ENCODE measurements at places on chromosomes 6 and 20. TPM values are rescaled to one million over a fixed set of nuclear protein-coding genes. Genes with fewer than 3 reads are reported as not detected.

The CDC25B gene
- 18.0 TPM for total RNA-seq

- no peak for DNase-seq
These were observed 115.7 kb upstream of the PRND start for GRCh38 chr20:4606051-4606450.

DNA sequence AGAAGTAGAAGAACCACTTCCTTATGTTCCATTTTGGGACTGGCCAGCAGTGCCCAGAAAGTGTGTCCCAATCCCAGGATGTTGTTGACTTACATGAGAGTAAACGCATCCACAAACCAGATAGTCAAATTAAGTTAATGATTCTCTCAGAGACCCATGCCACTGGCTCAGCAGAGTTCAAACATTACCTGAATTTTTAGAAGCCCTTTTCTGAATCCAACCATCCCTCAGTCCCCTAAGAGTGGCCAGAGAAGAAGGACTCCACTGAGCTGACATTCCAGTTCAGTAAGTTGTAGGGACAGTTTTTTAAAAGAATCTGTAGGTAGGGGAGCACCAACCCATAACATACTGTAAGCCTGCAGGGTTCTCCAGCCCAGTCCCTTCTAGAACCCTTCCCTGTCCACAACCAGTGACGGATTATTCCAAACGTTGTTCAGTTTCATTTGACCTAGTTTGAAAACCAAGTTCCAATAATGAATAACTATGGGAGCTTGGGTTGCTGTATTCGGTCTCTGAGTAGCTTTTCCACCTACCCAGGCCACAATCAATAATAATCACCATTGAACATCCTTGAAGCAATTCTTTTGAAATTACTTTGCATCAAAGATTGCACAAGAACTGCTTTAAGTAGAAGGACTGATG, 153.0 kb downstream of the LPA start:
- no peak for DNase-seq

The C6orf58 gene
- not detected for total RNA-seq

DNA sequence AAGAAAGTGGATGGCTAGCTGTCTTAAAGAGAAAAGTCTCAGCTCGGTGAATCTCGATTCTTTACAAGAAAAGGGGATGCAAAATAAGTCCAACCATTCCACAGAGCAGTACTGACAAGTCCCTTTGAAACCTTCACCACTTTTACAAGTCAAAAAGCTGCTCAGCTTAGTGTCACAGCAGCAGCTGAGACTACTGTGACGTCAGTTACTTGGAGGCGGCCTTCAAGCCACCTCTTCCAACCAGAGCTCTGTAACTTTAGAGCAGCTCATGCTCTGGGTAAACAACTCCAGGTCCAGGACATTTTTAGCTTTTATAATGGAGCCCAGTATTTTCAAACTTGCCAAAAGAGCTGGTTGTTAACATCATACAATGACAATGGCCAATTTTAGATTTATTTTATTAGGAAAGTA, at the start of gene KIAA0408:
KIAA0408 (minus strand) TSS at position 159 of the 411 bp plus-strand sequence. CDS start 5,408 bp downstream, outside the sequence.
- no peak for DNase-seq

DNA sequence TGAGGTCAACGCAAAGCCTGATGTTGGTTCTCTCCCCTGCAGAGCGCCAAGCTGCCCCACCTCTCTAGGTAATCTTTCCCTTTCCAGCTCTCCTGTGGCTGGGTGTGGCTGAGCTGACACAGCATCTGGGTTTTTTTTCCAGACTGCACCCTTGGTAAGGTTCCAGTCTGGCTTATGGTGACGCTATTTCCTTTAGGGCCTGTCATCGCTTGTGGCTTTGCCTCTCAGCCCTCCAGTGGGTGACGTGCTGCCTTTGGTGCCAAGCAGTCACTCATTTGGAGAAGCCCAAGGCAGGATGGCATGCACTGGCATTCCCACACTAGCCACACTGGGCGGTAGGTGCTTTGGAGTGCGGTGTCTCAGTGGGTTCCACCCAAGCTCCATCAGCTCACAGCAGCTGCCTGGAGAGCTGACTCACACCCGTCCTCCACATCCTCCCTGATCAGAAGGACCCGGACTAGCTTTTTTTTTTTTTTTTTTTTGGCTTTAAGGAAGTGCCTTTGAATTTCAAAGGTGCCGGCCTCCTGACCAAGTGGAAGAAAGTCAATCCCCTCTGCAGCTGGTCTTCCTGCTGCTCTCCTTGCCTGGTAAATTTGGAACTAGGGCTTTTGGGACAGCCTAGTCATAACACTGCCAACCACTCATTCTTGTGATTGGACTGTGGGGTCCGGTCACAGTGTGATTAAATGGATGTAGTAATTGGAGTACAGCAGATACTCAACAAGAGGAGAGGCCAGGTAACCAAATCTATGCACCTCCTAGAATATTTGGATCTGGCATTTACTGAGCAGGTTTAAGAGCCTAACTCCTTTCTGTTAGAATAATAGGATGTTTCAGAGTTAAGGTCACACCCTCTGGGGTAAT, 153.6 kb downstream of the CD83 start:
- no peak for DNase-seq

The DACT2 gene
- 0.48 TPM for total RNA-seq

GRCh38 chr20:23537030-23537429, 31.3 kb downstream of the CST9L start:
- no peak for DNase-seq

The MOG gene
- total RNA-seq: not detected

- no peak for DNase-seq
These were observed 66.7 kb downstream of the FAM229B start for GRCh38 chr6:112153926-112154607.

DNA sequence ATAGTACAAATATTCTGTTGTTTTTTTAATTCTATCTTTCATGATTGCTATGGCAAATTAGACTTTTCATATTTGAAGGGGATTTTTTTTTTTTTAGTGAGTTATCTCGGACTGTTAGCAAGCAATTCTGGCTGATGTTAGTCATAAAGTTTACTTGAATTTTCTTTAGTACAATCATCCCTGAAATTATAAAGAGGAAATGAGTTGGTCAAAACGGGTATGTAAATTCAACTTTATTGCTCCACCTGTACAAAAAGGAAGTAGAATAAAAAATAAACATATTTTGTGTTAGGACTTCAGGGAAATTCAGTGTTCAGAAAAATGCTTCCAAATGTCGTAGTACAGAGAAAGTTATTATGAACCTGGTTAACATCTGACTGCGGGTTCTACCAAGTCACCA, 40.3 kb downstream of the PPP1R14C start:
- DNase-seq: no peak

The MEP1A gene
- 0.35 TPM for total RNA-seq

The C6orf52 gene
- 1.1 TPM for total RNA-seq

GRCh38 chr6:156634048-156634447, 143.1 kb upstream of the ARID1B start:
- DNase-seq: no peak

The PRKN gene
- total RNA-seq: 10.1 TPM

DNA sequence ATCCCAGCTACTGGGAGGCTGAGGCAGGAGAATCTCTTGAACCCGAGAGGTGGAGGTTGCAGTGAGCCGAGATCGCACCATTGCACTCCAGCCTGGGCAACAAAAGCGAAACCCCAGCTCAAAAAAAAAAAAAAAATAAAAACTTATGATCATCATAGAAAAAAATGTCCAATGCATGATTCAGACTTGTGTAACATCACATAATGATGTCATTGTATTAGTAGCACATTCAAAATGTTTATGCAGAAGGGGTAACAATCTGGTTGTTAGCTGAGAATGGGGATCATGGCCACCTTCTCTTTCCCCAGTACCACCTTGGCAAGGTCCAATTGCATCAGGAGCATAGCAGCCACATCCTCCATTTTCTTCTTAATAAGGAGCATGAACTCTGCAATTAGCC, 137.6 kb upstream of the MARCKS start:
- no peak for DNase-seq

DNA sequence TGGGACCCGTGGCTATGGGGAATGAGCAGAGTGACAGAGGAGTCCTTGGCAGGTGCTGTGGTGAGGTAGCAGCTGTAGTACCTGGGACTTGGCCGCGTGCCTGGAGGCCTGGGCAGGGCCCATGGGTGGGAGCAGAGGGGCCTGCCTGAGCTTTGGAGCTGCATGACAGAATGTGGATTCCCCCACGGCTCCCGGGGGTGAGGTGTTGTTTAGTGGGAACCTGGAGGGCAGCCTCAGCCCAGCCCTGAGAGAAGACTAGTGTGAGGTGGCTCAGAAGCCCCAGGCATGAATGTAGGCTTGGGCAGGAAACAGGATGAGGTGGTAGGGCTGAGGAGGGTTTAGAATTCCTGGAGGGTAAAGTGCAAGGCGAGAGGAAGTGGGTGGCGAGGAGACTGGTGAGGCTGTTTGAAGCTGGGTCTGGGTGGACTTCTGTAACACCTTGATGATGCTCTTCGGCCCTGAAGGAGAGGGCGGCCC, 86.5 kb upstream of the SCP2D1 start:
- no peak for DNase-seq

The MMUT gene
- 18.9 TPM for total RNA-seq

- no peak for DNase-seq
These were observed 41.2 kb downstream of the SLX4IP start for GRCh38 chr20:10476319-10476724.

GRCh38 chr6:135905604-135906300, 54.3 kb downstream of the PDE7B start:
- DNase-seq: no peak

- no peak for DNase-seq
These were observed 93.2 kb upstream of the AKIRIN2 start for GRCh38 chr6:87794922-87795885.

DNA sequence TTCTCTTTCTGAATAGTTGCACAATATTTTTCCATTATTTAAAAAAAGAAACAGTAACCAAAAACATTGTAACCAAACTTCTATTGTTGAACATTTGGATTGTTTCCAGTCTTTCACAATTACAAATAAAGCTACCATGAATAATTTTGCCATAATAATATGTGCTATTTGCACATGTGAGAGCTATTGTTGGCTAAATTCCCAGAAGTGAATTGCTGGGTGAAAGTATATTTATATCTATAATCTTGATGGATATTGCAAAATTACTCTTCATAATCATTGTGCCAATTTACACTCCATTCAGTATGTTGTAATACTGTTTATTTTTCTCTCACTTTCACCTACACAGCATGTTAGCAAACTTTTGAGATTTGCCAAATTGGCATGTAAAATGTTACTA, 36.6 kb upstream of the SLC22A16 start:
- no peak for DNase-seq

The FOXC1 gene
- 7.6 TPM for total RNA-seq

The KCNS1 gene
- total RNA-seq: not detected

- DNase-seq: no peak
These were observed 20.8 kb downstream of the ZC2HC1B start for GRCh38 chr6:143885116-143885515.

DNA sequence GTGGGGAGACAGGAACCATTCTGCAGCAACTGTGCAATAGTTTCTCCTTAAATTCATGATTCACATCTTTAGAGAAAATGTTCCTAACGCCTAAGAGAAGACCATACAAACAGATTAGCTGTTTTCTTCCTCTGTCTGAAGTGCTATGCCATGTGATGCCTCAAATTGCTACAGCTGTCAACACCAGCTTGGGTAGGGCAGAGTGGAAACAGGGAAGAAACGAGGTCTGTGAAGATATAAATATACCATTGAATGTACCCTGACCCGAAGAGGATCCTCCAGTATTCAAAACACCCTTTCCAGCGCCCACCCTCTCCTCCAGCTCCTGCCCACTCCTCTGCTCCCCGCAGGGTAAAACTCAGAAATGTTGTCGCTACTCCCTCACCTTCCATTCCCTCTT, 40.3 kb upstream of the PRND start:
- no peak for DNase-seq

The DNPH1 gene
- total RNA-seq: 36.5 TPM

The NFKBIE gene
- total RNA-seq: 6.6 TPM

The PLEKHG1 gene
- 71.1 TPM for total RNA-seq

- DNase-seq: peak; percentile 68
These were observed 22.8 kb downstream of the NPEPL1 start for GRCh38 chr20:58715391-58715800.

The ADTRP gene
- total RNA-seq: 2.3 TPM

The DLK2 gene
- not detected for total RNA-seq

The NFATC2 gene
- 9.3 TPM for total RNA-seq

GRCh38 chr20:536426-537010, 7.1 kb downstream of the CSNK2A1 start:
- DNase-seq: no peak

GRCh38 chr20:19212469-19212815, at the start of gene SLC24A3:
Gene SLC24A3 (plus strand): TSS chr20:19212642.
- DNase-seq: no peak

DNA sequence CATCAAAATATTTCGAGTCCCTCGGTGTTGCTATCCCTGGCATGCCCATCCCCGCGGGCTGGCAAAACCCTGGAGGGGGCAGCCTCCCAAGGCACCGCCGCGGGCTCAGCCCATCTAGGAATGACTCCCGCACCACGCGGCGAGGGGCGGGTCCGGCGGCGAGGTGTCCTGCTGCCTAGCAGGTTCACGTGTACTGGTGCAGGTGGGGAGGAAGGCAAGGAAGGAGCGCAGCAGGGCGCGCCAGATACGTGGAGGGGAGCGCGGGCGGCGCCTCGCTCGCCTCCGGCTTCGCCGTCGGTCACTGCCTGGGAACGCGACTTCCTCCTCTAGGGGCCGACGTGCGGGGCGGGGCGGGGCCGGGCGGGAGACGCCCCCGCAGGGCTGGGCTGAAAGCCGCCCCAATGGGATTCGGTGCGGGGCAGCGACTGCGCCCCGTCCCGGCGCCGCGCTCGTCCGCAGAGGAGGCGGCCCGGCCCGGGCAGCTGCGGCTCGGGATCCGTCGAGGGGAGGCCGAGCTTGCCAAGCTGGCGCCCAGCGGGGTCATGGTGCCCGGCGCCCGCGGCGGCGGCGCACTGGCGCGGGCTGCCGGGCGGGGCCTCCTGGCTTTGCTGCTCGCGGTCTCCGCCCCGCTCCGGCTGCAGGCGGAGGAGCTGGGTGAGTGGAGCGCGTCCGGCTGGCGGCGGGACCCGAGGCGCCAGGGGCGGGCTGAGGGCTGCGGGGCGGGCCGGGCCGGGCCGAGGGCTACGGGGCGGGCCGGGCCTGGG, at the start of gene DCBLD1:
DCBLD1 (plus strand) TSS at position 435 of the 764 bp plus-strand sequence; CDS start at position 543, 108 bp downstream.
- peak; percentile 91 for DNase-seq

- no peak for DNase-seq
These were observed 10.2 kb downstream of the MYO6 start for GRCh38 chr6:75759207-75759606.

GRCh38 chr20:58219342-58219700, 9.1 kb downstream of the ANKRD60 start:
- peak; percentile 24 for DNase-seq
